ENCODE measurements at places on chromosomes 4 and X.

DNA sequence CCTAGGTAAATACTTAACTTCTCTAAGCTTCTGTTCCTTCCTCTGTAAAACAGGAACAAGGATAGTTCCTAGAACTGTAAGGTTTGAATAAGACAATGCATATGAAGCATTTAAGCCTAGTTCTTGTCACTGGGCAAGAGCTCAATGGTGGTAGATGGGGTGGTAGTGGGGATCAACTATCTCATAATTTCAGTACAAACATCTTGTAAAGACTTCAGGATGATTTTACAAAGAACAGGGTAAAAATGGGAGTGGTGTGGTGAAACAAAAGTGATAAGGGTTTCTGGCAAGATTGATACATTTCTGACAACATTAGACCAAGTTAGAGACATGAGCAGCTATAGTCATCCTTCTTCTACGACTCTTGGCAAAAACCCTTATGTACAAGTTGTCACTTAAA lies 137.8 kb downstream of the SCFD2 start:
- no peak for DNase-seq

GRCh38 chr4:148052448-148052847 lies 320.6 kb downstream of the ARHGAP10 start:
- DNase-seq, result no peak

DNA sequence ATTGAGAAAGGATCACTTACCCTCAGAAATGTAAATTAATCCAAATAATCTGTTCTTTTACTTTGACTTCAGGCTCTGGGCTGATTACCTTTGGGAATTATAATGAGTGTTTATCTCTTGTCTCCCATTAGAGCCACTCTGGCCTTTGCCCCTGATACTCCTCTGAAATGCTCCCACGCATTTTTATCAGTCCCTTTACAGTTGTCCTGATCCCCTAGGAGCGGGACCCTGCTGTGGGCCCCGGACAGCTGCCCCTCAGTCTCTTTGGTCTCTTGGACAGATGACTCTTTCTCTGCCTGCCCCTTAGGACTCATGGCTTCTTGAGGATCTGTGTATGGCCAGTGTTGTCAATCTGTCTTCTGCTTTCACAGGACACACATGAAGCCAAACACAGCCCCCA lies 1.0 kb upstream of the TRIM75 start:
- no peak for DNase-seq

GRCh38 chr4:186021461-186022167 lies 47.3 kb upstream of the TLR3 start:
- DNase-seq, result no peak

DNA sequence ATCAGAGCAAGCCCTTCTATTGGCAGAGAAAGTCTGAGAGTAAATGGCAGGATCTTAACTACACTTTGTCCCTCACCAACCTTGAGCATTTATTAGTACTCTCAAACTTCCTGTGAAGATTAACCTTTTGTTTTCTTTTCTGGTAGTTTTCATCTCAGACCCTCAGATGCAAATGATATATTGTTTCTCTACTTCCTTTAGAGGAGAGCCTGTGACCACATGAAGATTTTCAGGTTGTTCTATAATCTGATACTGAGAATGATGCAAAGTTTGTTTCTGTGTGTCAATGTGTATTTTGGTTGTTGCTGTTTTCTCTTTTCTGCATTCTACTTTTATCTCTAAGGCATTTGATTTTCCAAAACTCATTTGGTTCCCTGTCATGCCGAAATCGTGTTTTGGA lies 165.8 kb upstream of the CYSLTR1 start:
- no peak for DNase-seq
